NCI-H1436 treated with DMSO at 0.1 percent for 48 hours (cell line): ENCODE measurements at places on chromosomes 3 and 15.

DNA sequence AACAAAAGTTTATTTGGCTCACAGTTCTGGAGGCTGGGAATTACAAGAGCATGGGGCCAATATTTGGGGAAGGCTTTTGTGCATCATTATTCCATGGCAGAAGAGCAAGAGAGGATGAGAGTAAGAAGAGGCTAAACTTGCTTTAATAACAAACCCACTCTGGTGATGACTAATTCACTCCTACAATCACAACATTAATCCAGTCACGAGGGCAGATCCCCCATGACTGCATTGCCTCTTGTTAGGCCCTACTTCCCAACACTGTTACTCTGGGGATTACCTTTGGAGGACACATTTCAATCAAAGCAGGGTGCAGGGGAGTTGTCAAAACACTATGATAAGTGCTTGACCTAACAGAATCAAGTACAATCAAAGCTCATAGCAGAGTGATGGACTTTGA lies 181.7 kb downstream of the BBX start:
- no peak for DNase-seq

GRCh38 chr15:99435113-99435695 lies 130.6 kb upstream of the MEF2A start:
- DNase-seq = no peak

DNA sequence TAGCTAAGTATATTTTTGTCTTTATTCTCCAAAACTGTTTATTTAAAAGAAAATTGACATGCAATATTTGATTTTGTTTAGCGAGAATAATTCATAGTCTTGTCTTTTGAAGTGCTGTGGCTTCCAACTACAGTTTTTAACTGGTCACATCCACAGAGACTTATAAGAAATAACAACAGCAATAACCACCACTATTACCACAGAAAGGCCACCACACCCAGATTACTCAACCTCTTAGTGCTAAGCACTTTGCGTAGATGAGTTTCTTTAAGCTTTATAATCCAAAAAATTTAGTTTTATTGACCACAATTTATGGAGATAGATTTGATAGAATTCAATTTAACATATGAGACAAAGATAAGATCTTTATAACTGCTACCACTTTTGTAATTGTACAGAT lies 468.4 kb upstream of the UBE2E2 start:
- DNase-seq = no peak

- DNase-seq = no peak
Measured at GRCh38 chr3:130693314-130693713, 53.3 kb downstream of the PIK3R4 start.

- no peak for DNase-seq
Measured at GRCh38 chr3:172461530-172462138, 13.4 kb upstream of the GHSR start.

- DNase-seq = no peak
Measured at GRCh38 chr3:16211176-16211904, 36.9 kb downstream of the GALNT15 start.

DNA sequence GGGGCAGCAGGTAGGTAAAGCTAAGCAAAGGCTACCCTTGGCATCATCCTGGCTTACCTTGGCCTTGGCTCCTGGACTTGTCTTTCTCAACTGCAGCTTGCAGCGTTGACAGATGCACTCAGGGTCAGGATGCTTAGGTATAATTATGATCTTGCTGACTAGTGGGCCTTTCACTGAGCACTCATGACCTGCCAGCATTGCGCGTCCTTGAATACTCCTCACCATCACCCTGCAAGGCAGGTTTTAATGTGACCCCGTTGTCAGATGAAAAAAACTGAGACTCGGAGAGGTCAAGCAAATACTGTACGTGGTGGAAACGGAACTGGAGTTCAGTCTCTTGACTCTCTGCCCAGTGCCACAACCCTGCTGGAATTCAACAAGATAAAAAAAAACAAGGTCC lies 126.7 kb downstream of the OPA1 start:
- DNase-seq = no peak

GRCh38 chr3:51243924-51244323 lies 141.2 kb upstream of the MANF start:
- DNase-seq = no peak

GRCh38 chr3:10223676-10224639 lies 24.3 kb upstream of the TATDN2 start:
- no peak for DNase-seq

- no peak for DNase-seq
Measured at GRCh38 chr3:73080216-73080966, 18.9 kb downstream of the EBLN2 start.

- no peak for DNase-seq
Measured at GRCh38 chr3:77799278-77799677, 759.4 kb downstream of the ROBO2 start.

DNA sequence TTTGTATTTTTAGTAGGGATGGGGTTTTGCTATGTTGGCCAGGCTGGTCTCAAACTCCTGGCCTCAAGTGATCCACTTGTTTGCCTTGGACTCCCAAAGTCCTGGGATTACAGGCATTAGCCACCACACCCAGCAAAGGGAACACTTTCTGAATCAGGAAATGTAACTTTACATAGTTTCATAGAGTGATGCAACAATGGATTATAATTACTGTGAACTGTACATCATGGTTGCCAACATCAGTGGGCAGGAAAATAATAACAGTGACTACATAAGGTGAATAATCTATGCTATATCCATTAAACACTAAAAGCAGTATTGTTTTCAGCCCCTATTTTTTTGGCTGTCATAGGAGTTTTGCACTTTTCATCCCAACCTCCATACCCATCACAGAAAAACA lies 5.0 kb upstream of the KPNA1 start:
- DNase-seq = no peak

GRCh38 chr3:58135712-58136543 lies 74.8 kb downstream of the DNASE1L3 start:
- DNase-seq = no peak

GRCh38 chr15:83200162-83200561 lies 7.5 kb downstream of the HDGFL3 start:
- DNase-seq = no peak

DNA sequence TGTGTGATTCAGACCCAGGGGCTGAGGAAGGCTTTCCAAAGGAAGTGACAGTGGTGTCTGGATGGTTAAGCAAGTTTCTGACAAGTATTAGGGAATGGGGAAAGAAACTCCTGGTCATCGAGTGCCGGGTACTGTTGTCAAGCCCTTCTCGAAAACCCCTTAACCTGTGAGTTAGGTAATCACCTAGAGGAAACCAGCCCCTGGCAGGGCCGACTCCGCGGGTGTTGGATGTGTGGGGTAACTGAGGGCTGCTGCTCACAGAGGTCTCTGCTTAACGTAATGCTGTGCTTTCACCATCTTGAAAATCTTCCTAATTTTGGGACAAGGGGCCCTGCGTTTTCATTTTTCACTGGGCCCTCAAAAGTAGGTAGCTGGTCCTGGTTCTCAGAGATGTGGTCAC lies 67.0 kb downstream of the SMAD6 start:
- no peak for DNase-seq

GRCh38 chr3:129410971-129411370 lies 17.5 kb downstream of the EFCAB12 start:
- no peak for DNase-seq

- no peak for DNase-seq
Measured at GRCh38 chr3:60290122-60290492, 961.1 kb downstream of the FHIT start.

DNA sequence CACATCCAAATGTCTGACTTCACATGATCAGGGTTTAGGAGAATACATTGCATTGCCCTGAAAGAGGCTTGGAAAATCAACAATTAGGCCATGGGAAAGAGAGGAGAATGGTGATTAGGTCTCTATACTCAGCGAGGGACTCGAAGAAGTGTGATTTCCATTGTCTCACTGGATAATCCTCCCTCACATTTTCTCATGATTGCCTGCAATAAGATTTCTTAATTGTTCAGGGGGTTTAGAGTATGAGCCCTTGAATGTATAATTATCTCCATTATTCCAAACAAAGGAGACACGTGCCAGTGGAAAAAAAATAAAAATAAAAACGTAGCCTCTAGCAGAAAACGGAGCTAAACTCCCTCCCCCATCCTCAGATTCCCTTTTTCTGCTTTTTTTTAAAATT lies 173.2 kb downstream of the TPRG1 start:
- DNase-seq = peak; percentile 80

DNA sequence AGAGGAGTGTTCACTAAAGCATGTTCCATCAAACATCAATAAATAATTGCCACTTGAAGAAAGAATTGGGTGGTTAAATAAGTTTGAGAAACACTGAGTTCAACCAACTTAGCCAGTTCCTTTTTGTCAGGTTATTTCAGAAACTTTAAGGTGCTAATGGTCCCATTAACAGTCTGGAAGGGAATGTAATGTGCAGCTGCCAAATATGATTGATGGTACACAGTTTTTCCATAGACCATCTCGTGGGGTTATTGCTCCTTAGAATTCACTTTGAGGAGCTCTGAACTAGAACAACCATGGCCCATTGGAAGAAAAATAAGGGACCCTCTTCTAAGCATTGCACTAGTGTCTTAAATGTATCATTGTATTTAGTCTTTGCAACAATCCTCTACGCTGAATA lies 185.8 kb upstream of the NR2F2 start:
- no peak for DNase-seq

DNA sequence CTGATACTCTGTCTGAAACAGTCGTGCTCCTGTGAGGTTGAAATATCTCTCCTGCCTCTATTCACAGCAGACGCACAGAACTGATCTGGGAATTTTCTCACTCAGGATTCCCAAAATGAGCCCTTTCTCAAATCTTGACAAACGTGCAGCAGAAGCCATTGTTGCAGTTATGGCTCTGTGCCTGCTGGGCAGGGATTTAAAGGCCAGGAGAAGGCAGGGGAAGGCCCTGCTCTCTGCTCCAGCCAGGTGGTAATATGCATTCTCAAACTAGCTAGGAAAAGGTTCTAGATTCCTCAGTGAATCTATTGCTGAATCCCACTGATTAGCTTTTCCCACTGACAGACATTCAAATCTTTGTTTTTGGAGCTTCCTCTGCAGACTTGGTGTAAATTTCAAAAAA lies 2.2 kb downstream of the MINAR1 start:
- DNase-seq = no peak
